ENCODE measurements at places on chromosomes 11 and 22. TPM values are rescaled to one million over a fixed set of nuclear protein-coding genes. Genes with fewer than 3 reads are reported as not detected.

The LRFN4 gene
- 30.7 TPM for polyA plus RNA-seq

The SERPING1 gene
- 141 TPM for polyA plus RNA-seq

The SLC43A3 gene
- 20.3 TPM for polyA plus RNA-seq

The PLAAT2 gene
- 0.34 TPM for polyA plus RNA-seq

The SULT4A1 gene
- 2.8 TPM for polyA plus RNA-seq

The MYO18B gene
- 0.16 TPM for polyA plus RNA-seq

The CLP1 gene
- polyA plus RNA-seq = 17.9 TPM

The SMIM35 gene
- 0.11 TPM for polyA plus RNA-seq

The SPCS2 gene
- 202 TPM for polyA plus RNA-seq

The KCNJ1 gene
- polyA plus RNA-seq = 69.9 TPM

DNA sequence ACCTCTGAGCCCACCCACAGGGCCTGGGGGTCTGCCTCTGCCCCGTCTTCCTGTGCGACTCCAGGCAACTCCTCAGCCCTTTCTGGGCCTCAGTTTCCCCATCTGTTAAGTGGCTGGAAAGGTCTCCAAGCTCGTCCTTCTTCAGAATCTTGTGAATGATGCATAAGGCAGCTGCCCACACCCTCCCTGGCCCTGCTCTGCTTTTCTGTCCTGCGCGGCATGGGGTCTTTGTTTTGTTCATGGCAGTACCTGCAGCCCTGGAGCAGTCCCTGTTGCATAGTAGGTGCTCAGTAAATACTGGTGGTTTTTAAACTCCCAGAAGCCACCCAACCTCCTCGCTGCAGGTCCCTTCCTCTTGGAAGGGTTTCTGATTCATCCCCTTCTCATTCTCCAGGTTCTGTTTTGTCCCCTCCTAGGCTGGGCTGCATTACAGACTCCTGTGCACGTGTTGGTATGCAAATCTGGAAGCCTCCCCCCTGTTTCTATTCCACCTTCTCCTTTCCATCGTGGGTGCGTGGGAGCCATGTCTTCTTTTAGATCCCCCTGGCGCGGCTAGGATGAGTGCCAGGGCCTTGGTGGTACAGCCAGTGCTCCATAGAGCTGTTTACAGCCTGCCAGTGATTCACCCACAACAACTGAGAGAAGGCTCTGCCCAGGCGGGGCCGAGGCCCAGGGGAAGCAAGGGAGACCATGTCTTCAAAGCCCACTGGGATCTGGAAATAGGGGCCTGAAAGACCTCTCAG, 19.3 kb upstream of the SYT7 start:
- DNase-seq = no peak

- DNase-seq = no peak
Measured at GRCh38 chr11:124152770-124153407, 30.3 kb upstream of the OR10D3 start.

- no peak for DNase-seq
Measured at GRCh38 chr11:134655189-134655989, 243.3 kb upstream of the B3GAT1 start.

- DNase-seq = no peak
Measured at GRCh38 chr11:113674397-113674685, 31.8 kb downstream of the TMPRSS5 start.

- no peak for DNase-seq
Measured at GRCh38 chr11:62649486-62649885, 3.1 kb upstream of the GANAB start.

DNA sequence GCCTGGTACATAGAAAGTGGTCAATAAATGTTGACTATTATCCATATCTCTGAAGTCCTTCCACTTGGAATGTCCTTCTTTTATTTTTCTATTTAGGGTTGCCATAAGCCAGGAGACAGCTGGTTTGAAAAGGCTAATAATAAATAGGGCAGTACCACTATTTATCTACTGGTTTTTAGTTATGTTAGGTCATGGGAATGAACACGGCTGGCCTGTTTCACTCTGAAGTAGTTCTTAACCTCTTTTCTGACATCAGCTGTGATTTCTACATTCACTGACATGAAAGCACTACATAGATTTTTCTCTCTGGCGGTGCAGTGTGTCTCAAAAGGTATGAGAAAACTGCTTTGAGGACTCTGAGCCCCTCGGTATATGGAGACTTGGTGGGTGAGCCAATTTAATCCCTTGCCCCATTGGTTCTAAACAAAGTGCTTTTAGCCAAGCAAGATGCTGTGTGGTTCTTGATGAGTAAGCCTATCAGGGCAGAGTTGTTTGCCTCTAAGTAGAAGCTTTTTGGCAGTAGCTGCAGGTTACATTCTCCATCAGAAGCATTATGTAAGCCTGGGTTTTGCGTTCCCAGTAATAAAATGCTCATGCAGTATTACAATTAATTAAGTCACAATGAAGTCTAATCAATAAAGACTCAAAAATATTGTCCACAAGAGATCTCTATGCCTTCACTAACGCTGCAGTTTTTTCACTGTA, 48.7 kb upstream of the APOA1 start:
- DNase-seq = no peak

DNA sequence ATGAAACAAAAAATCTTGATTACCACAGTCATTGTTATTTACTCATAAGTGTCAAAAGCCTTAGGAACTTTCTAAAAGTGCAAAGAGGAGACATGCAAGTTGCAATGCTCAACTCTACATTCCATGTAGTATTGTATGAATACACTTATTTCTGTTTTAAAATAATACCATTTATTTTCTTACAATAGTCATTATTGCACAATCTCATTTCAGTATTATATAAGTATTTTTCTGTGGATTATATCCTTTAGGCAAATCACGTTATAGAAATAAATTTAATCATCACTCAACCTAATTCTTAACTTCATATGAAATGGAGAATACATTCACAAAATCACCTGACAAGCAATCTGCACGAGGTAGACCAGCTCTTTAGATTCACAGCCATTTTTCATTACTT, 98.8 kb downstream of the ARHGAP32 start:
- DNase-seq = no peak

GRCh38 chr11:5592615-5593014, 3.8 kb upstream of the TRIM6 start:
- DNase-seq = no peak

DNA sequence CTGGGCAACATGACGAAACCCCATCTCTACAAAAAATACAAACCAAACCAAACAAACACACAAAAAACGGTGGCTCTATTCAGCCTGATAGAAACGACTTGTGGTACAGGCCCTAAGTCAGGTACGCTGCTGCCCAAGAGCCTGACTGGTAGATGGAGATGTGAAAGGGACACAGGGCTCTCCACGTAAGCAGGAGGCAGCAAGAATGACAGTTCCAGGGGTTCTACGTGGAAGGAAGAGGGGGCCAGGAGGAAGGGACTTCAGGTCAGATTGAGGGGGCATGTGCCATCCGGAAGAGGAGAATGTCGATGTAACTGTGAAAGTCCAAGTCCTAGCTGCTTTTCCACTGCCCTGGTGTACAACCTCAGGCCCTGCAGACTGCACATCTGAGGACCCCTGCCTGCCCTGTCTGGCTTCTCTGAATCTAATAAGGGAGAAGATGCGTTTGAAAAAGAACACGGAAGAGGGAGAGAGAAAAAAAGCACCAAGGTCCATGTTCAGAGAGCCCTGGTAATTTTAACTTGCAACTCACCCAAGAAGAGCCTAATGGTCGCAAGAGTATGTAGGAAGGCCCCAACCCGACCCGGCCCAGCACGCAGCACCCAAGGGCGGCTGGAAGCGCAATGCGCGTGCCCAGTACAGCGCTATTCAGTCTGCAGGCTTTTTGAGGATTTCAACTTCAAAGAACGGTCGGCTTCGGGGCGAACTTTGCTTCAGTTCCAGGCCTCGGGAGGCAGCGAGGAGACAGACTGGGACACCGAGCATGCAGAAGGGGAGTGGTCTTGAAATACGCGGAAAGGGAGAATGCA, 909 bp upstream of the ZNRD2 start:
- no peak for DNase-seq

- no peak for DNase-seq
Measured at GRCh38 chr11:66123902-66124301, 53.8 kb downstream of the PACS1 start.

- peak; percentile 84 for DNase-seq
Measured at GRCh38 chr22:46758867-46759290, 3.6 kb upstream of the TBC1D22A start.

- no peak for DNase-seq
Measured at GRCh38 chr11:113675565-113675964, 30.5 kb downstream of the TMPRSS5 start.

- DNase-seq = no peak
Measured at GRCh38 chr22:45980268-45980570, 3.3 kb upstream of the WNT7B start.

DNA sequence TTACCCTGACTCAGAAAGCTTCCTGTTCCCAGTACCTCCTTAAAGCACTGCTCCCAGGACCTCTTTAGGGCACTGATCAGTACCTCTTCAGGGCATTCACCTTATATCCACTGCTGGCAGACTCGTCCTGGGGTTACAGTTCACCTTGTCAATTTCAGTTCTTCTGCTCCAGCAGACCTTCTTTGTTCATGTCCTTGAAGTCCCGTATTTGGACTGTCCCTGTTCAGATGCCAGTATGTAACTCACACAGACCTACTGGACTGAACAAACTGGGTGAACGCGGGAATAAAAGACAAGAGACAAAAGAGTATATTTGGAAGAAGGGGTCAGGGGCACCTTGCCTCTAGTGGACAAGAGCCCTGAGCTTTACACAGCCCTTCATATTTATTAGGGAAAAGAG, 31.8 kb upstream of the NCAM1 start:
- no peak for DNase-seq

GRCh38 chr11:126137136-126137535, 74.3 kb downstream of the RPUSD4 start:
- no peak for DNase-seq

DNA sequence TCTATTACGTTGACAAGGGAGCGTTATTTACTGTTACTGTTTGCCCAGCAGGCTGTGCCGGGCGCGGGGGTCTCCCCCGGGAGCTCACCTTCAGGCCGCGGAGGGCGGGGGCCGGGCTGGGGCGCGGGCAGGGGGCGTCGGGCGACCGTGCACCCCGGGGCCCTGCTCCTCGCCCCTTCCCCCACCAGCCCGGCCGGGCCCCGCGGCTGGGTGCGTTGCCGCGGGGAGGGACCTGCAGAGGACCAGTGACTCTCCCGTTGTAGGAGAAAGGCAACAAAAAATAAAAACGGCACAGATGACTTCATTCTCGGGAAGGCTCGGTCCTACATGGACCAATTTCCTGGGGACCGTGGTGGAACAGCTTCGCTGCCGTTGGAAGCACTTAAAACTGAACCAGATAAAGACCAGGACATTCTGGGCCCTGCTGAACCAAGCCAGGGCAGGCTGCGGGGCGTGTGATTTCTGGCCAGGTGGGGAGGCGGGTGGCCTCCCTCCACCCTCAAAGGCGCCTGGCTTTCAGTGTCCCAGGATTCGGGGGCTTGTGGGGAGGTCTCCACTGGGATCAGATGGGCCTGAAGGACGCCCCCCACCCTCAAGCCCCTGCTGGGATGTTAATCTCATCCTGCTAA, 57.4 kb downstream of the IGLL1 start:
- DNase-seq = no peak

- DNase-seq = no peak
Measured at GRCh38 chr22:37172266-37173245, 15.5 kb downstream of the C1QTNF6 start.

GRCh38 chr11:371716-372590, 2.7 kb downstream of the B4GALNT4 start:
- DNase-seq = no peak

- no peak for DNase-seq
Measured at GRCh38 chr11:130825561-130825960, 90.7 kb downstream of the SNX19 start.

DNA sequence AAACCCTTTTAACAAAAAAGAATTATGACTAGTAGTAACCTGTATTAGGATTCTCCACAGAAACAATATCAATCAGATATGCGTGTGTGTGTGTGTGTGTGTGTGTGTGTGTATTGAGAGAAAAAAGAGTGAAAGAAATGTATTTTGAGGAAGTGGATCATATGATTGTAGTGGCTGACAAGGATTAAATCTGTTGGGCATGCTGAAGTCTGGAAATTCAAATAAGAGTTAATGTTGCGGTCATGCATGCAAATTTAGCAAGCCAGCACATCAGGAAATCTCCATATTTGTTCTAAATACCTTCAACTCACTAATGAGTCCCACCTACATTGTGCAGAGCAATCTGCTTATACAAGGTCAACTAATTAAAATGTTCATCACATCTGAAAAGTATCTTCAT, 46.8 kb upstream of the IGLL5 start:
- no peak for DNase-seq

DNA sequence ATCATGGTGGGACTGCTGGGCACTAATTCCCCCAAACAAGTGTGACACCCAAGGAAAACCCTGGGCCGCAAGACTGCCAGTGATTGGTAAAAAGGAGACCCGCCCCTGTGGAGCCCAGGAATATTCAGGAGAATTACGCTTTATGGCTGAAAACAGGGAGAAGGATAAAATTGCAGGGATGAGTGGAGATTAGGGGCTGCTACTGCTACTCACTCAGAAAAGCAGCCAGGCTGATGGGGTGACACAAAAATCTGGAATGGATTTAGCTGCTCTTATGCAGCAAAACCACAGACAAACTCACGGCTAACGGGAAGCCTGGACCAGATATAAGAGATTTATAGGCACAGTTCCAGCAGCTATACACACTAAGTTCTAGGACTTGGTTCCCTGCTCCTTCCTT, 4.4 kb upstream of the FBXO3 start:
- DNase-seq = no peak

All from renal pelvis (tissue), 12 donors.